Purkinje cell (primary cell): ENCODE measurements at places on chromosomes 6 and 20. TPM values are rescaled to one million over a fixed set of nuclear protein-coding genes. Genes with fewer than 3 reads are reported as not detected.

Gene EPB41L1
- 10.3 and 15.2 TPM in 2 replicates for polyA plus RNA-seq

Gene HUS1B
- polyA plus RNA-seq = not detected in 2 replicates

Gene PSORS1C2
- not detected in 2 replicates for polyA plus RNA-seq

Gene PROKR2
- not detected in 2 replicates for polyA plus RNA-seq

Gene HLA-C
- 10.6 and 18.4 TPM in 2 replicates for polyA plus RNA-seq

Gene MAP3K7
- polyA plus RNA-seq = 32.1 and 38.1 TPM in 2 replicates

Gene BRPF3
- polyA plus RNA-seq = 5.0 and 8.4 TPM in 2 replicates

Gene EPHA7
- 33.8 and 40.9 TPM in 2 replicates for polyA plus RNA-seq

Gene GSTA3
- not detected in 2 replicates for polyA plus RNA-seq

Gene WFDC2
- polyA plus RNA-seq = 4.3 and 6.1 TPM in 2 replicates

Gene KPNA5
- polyA plus RNA-seq = 46.3 and 49.7 TPM in 2 replicates

Gene CALHM6
- 10.9 and 13.7 TPM in 2 replicates for polyA plus RNA-seq

Gene MLN
- polyA plus RNA-seq = not detected in 2 replicates

Gene BTN1A1
- polyA plus RNA-seq = not detected in 2 replicates

Gene DOK5
- 4.0 TPM in 1 of 2 replicates, not detected in the other for polyA plus RNA-seq

Gene NKAIN4
- polyA plus RNA-seq = 1.3 and 2.3 TPM in 2 replicates

Gene LST1
- not detected in 2 replicates for polyA plus RNA-seq

Gene PRIM2
- polyA plus RNA-seq = 2.2 and 6.8 TPM in 2 replicates

Gene TPBG
- polyA plus RNA-seq = 0.48 TPM in 1 of 2 replicates, not detected in the other

Gene GSTA2
- polyA plus RNA-seq = not detected in 2 replicates

Gene ACSS1
- polyA plus RNA-seq = 2.3 and 4.5 TPM in 2 replicates

Gene YIPF3
- 79.4 and 125 TPM in 2 replicates for polyA plus RNA-seq

Gene ATP5F1E
- polyA plus RNA-seq = 357 and 438 TPM in 2 replicates

Gene RBM39
- 121 and 138 TPM in 2 replicates for polyA plus RNA-seq

Gene EMILIN3
- 0.53 TPM in 1 of 2 replicates, not detected in the other for polyA plus RNA-seq

Gene BPIFA1
- not detected in 2 replicates for polyA plus RNA-seq

Gene DNAAF9
- polyA plus RNA-seq = 3.0 and 4.1 TPM in 2 replicates

Gene NKX2-4
- not detected in 2 replicates for polyA plus RNA-seq

Gene LIN28B
- 0.31 and 1.0 TPM in 2 replicates for polyA plus RNA-seq

Gene TMEM74B
- 1.8 and 1.9 TPM in 2 replicates for polyA plus RNA-seq

Gene FAM217A
- not detected in 2 replicates for polyA plus RNA-seq

Gene LAMP5
- 12.8 and 16.3 TPM in 2 replicates for polyA plus RNA-seq
